ENCODE measurements at places on chromosomes 6 and 20. TPM values are rescaled to one million over a fixed set of nuclear protein-coding genes. Genes with fewer than 3 reads are reported as not detected.

Gene HIVEP2
- 23.9 TPM for total RNA-seq

Gene FRK
- total RNA-seq: 0.79 TPM

Gene EDN1
- total RNA-seq: 5.2 TPM

Gene RSPH4A
- 0.19 TPM for total RNA-seq

Gene TFAP2C
- not detected for total RNA-seq

Gene RBM38
- total RNA-seq: 3.7 TPM

Gene DOP1A
- total RNA-seq: 36.1 TPM

Gene ARFGEF3
- total RNA-seq: 0.25 TPM

Gene MAPK13
- 2.8 TPM for total RNA-seq

Gene SLC26A8
- total RNA-seq: 0.26 TPM

Gene BCAS1
- not detected for total RNA-seq

Gene CD2AP
- total RNA-seq: 34.1 TPM

Gene ZNF165
- total RNA-seq: 0.26 TPM

Gene MYBL2
- total RNA-seq: 3.9 TPM

Gene SIRPD
- not detected for total RNA-seq

Gene MCCD1
- total RNA-seq: not detected

Gene ANGPT4
- total RNA-seq: not detected

Gene LGSN
- 0.12 TPM for total RNA-seq

Gene SRSF12
- total RNA-seq: under 0.01 TPM

Gene FILIP1
- total RNA-seq: 7.3 TPM

Gene CLDN20
- total RNA-seq: not detected

Gene SLC17A9
- 14.1 TPM for total RNA-seq

Gene NINL
- total RNA-seq: 7.0 TPM

Gene NRSN1
- not detected for total RNA-seq

Gene GGTLC1
- not detected for total RNA-seq

Gene PTK6
- 0.12 TPM for total RNA-seq

Gene C6orf15
- not detected for total RNA-seq

Gene DDX39B
- total RNA-seq: 394 TPM

Gene ADAM33
- 29.2 TPM for total RNA-seq

Gene LY6G6F
- total RNA-seq: not detected

Gene PAK5
- total RNA-seq: not detected

Gene METTL24
- total RNA-seq: 2.1 TPM

Gene NNAT
- not detected for total RNA-seq

Gene SOX12
- total RNA-seq: 1.6 TPM
